ENCODE measurements at places on chromosomes 3 and 15.

DNA sequence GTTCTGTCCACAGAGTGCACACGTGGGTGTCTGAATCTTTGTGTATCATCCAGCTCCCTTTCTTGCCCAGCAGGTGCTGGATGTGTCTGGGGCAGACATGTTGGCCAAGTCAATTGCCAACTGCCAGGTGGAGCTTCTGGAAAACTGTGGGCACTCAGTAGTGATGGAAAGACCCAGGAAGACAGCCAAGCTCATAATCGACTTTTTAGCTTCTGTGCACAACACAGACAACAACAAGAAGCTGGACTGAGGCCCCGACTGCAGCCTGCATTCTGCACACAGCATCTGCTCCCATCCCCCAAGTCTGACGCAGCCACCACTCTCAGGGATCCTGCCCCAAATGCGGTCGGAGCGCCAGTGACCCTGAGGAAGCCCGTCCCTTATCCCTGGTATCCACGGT, 12.5 kb upstream of the RPP14 start:
- DNase-seq, result no peak

GRCh38 chr3:189839576-189839975, 208.4 kb downstream of the TP63 start:
- no peak for DNase-seq

DNA sequence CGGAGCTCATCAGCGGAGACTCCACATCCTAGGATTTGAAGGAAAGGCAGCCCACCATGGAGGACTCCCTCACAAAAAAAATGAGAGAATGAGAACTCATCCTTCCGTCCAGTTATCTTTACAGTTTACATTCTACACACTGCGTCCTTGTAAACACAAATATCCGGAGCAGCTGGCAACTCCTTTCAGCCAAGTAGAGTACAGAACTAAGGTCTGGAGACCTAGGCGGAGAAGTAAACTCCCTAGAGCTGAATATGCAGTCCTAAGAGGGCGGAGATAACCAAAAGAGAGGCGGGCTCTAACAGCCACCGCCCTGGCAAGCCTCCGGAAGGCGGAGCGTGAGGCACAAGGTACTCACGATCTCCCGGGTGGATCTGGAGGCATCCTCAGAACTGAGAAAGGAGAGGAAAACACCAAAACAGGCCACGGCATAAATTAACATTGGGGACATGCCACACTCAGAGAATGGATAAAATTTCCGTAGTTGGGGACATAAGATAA, 924 bp upstream of the SIN3A start:
- DNase-seq, result peak; percentile 71

DNA sequence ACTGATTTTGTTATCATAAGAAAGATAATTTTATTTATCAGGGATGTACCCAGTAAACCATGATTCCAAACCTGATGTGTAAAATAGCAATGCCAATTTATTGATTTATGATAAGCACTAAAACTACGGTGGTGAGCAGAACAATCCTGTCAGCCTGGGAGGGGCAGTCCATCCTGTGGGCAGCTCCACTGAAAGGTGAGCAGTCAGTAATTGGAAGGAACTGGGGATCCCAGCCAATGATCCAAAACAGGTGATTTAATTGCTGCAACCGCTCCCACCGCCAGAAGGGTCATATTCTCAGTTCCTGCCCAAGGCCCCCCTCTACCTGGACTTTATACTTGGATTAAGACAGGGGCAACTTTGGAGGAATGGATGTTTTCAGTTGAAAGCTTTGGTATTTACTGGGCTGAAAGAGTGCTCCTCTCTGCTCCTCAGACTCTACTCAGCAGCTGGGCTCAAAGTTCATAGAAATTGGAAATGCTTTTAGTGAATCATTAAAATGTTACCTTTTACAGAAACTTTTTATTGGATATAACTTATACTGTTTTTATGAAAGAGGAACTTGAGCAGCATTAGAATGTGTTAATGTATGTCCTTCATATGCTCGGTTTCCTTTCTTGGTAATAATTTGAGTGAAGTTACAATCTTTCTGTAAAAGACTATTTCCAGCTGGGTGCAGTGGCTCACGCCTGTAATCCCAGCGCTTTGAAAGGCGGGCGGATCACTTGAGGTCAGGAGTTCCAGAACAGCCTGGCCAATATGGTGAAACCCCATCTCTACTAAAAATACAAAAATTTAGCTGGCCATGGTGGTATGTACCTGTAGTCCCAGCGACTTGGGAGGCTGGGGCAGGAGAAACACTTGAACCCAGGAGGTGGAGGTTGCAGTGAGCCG, 198.6 kb upstream of the IL12A start:
- DNase-seq, result no peak

DNA sequence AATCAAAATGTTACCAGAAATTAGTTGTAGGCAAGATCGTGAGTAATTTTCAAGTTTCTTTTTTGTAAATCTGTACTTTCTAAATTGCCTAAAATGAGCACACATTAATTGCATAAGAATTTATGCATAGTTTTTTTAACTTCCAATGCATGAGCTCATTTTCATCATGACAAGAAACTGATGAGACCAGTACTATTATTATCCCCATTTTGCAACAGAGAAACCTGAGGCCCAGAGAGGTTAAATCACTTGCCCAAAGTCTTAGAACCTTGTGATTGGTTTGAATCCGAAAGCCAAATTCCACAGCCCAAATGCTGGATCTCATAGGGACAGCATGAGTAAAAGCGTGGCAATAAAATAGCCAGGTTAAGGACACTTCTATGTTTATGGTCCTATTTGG, 274.7 kb downstream of the ERC2 start:
- no peak for DNase-seq

GRCh38 chr3:106827515-106828213, 549.6 kb upstream of the CCDC54 start:
- DNase-seq, result no peak

DNA sequence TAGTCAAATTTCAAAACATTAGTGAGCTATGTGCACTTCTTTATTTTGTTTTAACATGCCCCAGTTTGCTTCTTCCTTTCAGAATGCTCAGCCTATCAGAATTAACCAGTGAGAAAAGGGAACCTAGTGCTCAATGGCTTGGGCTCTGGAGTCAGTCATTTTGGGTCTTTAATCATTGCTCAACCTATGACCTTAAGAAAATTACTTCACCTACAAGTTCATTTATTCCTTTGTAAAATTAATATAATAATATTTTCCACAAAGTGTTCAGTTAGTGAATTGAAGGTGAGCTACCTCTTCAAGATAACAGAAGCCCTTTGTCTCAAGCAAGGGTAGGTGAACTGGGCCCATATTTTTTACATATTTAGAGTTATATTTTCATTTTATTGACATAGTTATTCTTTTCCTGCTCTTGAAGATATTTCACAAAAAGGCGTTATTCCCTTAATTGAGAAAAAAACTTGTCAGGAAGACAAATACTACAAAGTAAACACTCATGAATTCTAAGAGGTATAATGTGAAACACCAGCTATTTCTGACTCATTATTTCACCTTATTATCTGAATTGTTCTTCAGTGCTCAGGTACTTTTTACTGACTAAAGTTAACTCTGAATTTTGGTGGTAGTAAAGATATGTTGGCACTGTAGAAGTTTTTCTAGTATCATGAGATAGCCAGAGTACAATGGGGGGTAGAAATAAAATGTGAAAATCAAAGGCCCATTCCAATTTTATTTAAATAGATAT, 415.5 kb downstream of the NAALADL2 start:
- DNase-seq, result no peak

GRCh38 chr3:115666920-115667737, 43.8 kb downstream of the GAP43 start:
- no peak for DNase-seq

DNA sequence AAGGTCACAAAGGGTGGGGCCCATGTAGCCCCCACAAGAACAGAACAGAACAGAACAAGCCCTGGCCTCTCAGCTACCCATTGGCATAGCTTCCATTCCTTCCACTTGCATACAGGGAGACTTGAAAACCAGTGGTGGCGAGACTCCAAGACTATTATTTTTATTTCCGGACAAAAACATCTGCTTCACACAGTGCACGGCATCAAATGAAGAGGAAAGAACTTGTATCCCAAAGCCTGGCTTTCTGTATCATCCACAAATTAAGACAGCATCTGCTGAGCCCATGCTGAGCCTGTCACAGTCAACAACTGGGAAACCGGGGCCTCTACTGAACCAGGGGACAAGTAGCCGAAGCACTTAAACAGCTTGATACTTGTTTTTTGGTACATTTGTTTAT, 56.0 kb downstream of the CLEC3B start:
- DNase-seq, result no peak

GRCh38 chr3:16551342-16551976, 38.0 kb upstream of the RFTN1 start:
- no peak for DNase-seq

DNA sequence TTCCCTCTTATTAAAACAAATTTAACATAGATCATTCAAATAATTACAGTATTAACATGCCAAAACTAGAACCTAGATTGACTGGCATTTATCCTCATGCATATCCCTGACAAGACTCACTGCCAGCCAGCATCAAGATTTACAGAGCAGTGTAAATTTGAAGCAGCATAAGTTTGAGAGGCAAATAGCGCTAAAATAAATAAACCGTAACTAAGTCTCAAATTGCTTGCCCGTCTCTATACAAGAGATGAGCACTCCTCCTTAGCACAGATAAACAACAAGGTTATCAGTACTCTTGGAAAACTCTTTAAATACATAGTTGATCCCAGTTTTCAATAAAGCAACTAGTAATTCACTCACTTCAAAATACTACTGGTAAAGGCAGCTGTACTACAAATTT, 29.6 kb downstream of the MSL2 start:
- no peak for DNase-seq

DNA sequence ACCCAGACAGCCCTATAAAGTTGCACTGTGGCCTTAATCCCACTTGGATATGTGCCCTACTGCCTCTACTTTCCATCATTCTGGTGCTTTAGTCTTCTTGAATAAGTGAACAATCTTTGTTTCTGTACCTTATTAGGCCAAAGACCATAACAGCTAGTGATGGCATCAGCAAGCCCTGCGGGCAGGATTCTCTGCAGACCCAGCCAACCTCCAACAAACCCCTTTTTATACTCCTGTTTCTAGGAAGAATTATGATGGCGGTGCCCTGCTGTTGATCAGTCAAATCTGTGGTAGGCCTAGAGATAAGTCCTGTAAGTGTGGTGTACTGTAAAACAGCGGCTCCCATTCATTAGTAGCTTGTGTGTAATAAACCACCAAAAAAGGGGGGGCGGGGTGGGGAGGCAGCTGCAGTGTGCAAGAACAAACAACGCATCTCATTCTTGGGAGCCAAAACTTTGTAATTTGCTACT, 40.5 kb downstream of the SOX2 start:
- no peak for DNase-seq

- DNase-seq, result no peak
These were observed 58.7 kb upstream of the ARHGEF26 start for GRCh38 chr3:154062513-154062912.

- no peak for DNase-seq
These were observed 41.4 kb downstream of the C3orf85 start for GRCh38 chr3:109177908-109178307.

- no peak for DNase-seq
These were observed 328.0 kb downstream of the UACA start for GRCh38 chr15:70435369-70435768.

GRCh38 chr3:143228405-143228804, 108.8 kb downstream of the CHST2 start:
- DNase-seq, result no peak

DNA sequence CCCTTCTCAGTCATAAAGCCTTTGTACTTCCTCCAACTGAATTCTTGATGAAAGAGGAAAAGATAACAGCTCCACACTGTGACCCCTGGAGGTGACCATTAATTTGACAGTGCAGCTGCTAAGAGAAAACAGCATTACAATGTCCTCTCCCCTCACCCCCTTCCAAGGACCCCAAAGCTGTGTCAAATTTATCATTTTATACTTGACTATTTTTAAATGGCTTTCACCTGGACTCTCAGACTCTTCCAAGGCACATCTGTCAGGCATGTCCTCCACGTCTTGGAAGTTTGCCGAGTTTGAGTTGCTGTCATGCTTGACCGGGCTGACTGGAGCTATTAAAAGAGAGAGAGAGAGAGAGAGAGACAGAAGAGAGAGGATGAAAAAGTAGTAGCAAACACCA, 236.5 kb downstream of the WDR72 start:
- DNase-seq, result no peak

DNA sequence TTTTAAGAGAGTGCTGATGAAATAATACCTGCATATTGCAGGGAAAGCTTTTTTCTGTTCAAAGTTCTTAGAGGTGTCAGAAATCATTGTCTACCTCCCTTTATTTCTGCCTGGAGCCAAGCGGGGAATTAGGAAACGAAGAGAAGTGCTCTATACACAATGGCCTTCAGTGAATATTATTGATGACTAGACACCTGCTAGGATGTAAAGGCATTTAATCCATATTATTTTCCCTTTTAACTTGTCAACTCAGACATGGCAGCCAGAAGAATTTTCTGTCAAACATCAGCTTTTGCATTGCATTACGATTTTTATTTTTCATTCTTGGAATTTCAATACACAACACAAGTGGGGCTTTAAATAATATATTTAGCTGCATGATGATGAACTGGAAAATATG, 24.7 kb downstream of the CADM2 start:
- DNase-seq, result no peak

DNA sequence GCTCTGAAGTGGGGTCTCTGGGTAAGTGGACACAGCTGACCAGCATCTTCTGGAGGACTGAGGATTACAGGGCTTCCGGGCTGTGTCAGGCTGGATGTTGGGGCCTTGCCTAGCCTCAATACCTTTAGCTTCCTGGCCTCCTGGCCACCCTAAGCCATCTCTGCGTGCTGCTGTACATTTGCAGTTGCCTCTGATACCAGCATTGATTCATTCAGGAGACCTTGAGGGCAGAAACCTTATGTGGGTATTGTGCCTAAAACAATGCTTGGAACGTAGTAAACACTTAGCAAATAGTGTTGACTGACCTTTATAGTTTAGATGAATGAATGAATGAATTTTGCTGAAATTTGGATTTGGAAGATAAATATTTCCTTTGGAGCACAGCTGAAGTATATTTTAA, 97.0 kb downstream of the FLNB start:
- DNase-seq, result no peak

DNA sequence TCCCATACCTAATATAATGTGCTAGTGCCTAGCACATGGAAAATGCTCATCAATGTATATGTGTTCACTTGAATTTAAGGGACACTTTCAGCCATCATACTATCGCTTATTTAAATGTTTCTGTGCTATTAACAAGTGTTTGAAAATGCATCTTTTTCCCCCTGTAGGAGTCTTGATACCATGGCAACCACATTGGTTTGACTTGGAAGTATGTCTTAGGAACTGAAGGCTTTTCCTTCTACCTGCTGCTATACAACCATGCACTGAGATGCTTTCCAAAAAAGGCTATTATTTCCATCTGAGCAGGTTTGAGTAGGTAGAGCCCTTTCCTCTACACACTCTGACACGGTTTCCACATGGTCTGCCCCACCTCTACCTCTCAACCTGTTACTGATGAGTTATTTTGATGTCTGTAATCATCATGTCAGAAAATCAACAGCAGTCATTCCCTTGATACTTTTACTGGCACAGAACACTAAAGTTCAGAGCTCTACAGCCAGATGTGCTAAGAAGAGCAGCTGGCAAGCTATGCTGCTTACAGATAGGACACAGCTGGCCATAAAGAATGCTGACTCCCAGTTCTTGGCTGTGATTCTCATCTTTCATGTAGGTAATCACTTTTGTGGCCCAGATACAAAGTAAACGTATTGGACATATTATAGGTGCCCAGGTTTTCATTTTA, 59.3 kb downstream of the RYR3 start:
- no peak for DNase-seq

Measured in HuH-7.5 (cell line).